Fibroblast of skin of right biceps (primary cell): ENCODE measurements at places on chromosomes 5 and 9.

GRCh38 chr5:78295035-78295961 is 800 bp upstream of the AP3B1 start:
- DNase-seq = peak; percentile 32

DNA sequence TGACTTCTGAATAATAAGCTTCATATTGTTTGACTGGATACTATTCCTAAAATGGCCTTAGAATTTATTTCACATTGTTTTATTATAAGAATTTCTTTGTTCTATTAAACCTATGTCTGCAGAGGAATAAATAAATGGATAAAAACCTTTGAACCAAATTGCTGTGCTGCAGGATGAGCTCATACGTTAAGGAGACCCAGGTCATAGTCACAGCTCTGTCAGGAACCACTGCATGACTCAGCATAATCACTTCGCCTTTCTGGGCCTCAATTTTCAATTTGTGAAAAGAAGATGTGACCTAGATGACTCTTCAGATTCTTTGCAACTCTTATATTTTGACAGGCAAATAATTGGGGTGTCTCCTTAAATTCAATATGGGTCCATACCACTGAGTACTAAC is 36.7 kb upstream of the HMHB1 start:
- DNase-seq = peak; percentile 77

GRCh38 chr9:88814577-88814976 is 176.7 kb upstream of the S1PR3 start:
- peak; percentile 92 for DNase-seq

GRCh38 chr5:133888625-133888991 is 79.8 kb downstream of the C5orf15 start:
- DNase-seq = no peak

DNA sequence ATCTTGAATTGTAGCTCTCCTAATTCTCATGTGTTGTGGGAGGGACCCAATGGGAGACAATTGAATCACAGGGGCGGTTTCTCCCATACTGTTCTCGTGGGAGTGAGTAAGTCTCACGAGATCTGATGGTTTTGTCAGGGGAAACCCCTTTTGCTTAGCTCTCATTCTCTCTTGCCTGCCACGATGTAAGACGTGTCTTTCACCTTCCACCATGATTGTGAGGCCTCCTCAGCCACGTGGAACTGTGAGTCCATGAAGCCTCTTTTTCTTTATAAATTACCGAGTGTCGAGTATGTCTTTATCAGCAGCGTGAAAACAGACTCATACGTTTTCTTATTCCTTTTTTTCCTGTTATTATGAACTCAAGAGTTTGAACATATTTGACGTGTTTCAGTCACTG is 39.1 kb downstream of the RETREG1 start:
- no peak for DNase-seq

DNA sequence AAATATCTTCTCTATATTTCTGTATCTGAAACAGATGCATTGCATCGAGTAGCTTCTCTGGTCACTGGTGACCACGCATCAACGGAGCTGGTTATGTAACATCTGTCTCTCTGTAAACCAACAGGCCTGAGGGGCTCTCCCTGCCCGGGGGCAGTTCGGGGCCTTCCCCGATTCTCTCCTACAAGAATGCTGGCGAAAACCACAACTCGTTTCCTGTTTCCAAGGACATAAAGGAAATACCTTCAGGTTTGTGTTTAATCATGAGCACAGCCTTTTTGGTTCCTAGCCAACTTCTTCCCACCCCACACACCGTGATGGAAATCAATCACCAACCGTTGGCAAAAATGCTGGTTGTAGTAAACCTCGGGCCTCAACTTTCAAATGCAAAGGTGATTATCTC is 25.1 kb downstream of the GDNF start:
- DNase-seq = peak; percentile 85

DNA sequence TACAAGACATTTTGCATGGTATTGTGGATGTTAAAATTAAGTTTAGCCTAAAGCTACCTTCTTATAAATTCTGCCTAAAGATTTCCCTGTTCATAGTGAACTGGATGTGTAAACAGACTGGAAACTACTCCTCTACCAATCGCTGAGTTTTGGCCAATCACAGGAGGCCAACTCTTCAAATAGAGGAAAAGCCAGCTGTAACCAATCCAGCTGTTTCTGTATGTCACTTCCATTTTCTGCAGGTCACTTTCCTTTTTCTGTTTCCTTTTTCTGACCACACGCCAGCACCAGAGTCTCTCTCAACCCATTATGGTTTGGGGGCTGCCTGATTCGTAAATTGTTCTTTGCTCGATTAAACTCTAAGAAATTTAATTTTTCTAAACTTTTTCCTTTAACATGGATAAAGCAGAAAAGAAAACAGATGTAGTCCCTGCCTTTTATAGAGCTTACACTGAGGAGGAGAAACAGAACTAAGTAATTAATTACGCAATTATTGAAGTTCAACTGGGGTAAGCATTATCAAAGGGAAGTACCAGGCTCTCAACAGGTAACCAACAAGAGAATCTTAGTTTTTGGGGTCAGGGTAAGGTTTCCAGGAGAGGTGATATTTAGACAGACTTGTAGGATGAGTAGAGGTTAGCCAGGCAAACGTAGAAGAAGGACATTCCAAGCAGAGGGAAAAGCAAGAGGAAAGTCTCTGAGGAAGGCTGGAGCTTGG is 27.7 kb downstream of the RANBP3L start:
- DNase-seq = no peak

- peak; percentile 89 for DNase-seq
Observed at GRCh38 chr5:132294728-132295504, 722 bp downstream of the SLC22A4 start.

- DNase-seq = peak; percentile 18
Observed at GRCh38 chr5:151772029-151772845, 483 bp downstream of the G3BP1 start.
